AG09319 (cell line): ENCODE measurements at places on chromosomes 16 and 17.

DNA sequence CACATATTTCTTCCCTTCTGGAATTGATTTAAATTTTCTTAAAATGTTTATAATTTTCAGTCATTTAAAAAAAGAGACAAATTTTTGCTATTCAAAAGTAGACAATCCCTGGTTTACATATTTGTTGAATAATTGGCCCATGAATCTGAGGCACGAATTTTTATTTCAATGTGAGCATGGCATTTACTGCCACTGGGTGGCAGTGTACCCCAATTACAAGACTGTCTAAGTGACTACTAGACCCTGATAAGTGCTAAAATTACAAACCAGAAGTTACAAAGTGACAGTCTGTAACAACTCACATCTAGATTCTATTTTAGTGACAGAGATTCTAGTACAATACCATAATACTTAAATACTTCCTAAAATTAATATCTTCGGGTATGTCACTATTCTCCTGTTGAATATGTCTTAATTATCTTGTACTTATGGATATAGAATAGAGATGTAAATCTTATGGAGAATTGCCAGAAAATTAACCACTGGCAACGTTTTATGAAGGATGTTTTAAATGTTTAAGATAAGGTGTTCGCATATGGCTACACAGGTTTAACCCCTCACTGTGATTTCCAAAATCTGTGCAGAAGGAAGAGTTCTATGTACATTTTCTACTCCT lies 235.8 kb downstream of the MAP2K4 start:
- peak; percentile 59 for DNase-seq

DNA sequence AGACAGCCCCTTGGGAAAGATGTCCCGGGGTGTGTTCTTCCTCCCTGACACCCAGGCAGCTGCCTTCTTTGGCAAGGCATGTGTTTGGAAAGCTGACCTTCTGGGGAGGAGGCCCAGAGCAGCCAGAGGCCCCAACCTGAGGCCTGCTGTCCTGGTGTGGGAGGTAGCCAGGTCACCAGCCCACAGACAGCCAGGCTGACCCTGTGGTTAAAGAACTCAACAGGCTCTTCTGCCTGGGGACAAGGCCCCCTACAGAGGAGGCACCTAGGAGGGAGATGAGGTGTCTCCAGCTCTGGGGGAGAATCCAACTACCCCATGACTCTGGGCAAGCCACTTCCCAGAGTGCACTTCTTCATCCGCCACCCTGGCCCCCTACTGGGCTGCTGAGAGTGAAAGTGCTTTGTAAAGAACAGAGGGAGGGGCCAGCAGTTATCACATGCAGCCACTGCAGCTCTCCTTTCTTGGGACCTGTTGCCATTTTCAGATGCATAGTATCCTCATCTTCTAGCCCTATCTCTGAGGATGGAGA lies 13.1 kb upstream of the SREBF1 start:
- DNase-seq = no peak

DNA sequence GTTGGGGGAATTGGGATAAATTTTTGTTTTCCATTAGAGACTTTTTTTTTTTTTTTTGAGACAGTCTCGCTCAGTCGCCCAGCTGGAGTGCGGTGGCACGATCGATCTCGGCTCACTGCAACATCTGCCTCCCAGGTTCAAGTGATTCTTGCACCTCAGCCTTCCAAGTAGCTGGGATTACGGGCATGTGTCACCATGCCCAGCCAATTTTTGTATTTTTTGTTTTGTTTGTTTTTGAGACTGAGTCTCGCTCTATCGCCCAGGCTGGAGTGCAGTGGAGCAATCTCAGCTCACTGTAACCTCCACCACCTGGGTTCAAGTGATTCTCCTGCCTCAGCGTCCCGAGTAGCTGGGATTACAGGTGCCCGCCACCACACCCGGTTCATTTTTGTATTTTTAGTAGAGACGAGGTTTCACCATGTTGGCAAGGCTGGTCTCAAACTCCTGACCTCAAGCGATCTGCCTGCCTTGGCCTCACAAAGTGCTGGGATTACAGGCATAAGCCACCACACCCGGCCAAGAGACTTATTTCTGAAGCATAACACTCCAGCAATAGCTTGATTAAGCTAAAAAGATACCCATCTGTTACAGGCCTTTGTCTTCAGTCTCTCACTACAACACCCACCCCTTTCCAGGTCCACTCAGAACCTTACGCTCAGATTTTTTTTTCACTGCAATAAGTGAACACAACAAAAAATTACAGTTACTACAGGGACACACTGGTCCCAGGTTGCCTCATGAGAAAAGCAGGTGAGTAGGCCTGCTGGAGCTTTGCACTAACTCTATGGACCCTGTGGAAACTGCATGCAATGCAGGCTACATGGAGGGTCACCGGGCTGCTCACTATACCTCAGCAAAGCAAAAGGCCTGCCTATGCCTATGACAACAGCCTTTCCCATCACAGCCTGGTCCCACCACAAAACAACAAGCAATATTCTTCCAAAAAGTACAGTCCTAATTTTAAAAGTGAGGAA lies 34.6 kb downstream of the KANSL1 start:
- DNase-seq = no peak

DNA sequence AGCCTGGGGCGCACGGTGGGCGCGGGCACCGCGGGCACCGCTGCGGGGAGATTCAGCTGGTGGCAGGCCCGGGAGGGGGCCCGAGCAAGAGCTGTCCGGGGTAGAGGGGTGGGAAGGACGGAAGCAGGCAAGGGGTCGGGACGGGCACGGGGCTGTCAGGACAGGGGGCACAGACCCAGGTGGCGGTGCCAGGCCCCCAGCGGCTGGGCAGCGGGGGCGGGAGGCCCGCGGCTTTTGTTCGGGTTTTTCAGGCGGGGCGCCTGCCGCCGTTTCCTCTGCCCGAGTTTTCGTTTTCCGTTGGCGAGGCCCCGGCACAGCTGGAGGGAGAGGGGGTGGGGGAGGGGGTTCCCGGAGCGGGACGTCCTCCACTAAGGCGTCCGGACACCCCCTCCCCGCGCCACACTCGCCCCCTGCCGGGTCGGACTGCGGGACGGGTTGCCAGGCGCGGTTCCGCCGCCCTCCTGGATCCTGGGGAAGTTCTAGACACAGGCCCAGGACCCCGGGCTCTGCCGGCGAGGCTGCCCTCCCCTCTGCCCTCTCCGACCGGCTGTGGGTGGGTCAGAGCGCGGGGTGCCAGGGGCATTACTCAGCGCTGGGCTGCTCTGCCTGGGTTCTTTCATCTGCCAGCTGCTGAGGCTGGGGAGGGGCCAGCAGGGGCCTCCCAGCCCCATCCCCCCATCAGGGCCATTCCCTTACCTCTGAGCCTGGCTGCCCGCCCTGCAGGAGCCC lies 543 bp downstream of the ARHGAP23 start:
- DNase-seq = no peak

- no peak for DNase-seq
Measured at GRCh38 chr17:61294777-61295176, 104.9 kb upstream of the TBX2 start.

DNA sequence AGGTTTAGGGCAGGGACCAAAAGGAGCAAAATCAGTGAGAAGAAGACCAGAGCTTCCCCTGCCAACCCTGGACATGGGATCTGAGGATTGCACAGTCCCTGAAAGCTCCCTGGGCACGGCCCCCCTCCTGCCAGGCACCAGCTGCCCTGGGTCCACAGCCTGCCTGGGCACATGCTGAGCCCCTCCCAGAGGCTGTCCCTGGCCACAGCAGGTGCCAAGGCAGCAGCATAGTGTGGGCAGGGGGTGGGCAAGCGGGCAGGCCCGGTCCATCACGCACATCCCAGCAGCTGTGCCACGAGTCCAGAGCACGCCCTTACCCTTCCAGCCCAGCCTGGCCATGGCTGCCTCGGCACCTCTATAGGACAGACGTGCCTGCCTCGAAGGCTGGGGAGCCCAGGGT lies 12.7 kb downstream of the SCN4A start:
- no peak for DNase-seq

DNA sequence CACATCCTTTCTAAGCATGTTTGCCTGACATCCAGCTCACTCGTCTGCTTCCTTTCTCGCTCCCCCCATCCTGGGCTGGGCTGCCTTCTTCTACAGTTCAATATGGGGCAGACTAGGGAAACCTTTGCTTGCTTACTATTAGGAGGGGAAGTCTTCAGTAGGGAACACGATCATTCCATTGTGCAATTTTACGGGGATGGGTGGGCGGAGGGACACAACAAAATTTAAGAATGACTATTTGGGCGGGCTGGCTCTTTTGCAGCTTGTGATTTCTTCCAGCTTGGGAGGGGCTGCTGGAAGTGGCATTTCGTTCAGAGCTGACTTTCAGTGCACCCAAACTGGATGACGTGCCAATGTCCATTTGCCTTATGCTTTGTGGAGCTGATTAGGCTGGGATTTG lies 25.4 kb downstream of the PCTP start:
- DNase-seq = no peak

DNA sequence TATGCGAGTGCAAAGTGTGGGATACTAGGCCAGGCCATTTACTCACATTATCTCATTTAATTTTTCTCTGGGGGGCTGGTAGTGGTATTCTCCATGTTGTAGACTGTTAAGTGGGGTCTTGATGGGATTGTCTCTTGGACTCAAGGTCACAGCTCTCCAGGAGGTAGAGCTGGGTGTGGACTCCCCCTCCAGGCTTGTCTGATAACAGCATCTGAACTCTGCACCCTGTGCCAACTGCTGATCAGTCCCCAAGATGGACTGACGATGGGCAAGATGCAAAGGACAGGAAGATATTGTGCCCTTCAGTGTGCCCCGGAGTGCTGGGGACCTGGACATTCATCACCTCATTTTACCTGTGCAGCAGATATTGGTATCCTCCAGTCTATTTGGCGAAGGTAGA lies 147.8 kb downstream of the MSI2 start:
- no peak for DNase-seq

- no peak for DNase-seq
Measured at GRCh38 chr16:89253548-89254287, 36.2 kb downstream of the ZNF778 start.

GRCh38 chr17:57994436-57994835 lies 6.4 kb upstream of the VEZF1 start:
- no peak for DNase-seq

- no peak for DNase-seq
Measured at GRCh38 chr17:39671651-39672521, 3.6 kb downstream of the PNMT start.

- DNase-seq = no peak
Measured at GRCh38 chr17:44970136-44970741, 2.1 kb upstream of the C1QL1 start.

GRCh38 chr17:78653382-78653781 lies 76.2 kb upstream of the DNAH17 start:
- DNase-seq = no peak

DNA sequence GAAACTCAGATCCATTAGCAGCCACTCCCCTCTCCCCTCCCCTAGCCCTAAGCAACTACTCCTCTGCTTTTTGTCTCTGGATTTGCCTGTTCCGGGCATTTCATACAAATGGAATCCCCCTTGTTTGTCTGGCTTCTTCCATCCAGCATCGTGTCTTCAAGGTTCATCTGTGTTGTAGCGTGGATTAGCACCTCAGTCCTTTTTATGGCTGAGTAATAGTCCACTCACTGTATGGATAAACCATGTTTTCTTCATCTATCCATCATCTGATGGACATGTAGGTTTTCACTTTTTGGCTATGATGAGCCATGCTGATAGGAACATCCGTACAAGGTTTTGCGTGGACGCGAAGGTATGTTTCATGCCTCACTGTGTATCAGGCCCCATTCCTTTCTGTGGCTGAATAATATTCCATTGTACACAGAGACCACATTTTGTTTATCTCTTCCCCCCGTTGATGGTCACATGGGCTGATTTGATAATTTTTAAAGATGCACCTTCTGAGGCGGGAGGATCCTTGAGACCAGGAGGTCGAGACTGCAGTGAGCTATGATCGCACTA lies 8.9 kb upstream of the GSE1 start:
- no peak for DNase-seq

DNA sequence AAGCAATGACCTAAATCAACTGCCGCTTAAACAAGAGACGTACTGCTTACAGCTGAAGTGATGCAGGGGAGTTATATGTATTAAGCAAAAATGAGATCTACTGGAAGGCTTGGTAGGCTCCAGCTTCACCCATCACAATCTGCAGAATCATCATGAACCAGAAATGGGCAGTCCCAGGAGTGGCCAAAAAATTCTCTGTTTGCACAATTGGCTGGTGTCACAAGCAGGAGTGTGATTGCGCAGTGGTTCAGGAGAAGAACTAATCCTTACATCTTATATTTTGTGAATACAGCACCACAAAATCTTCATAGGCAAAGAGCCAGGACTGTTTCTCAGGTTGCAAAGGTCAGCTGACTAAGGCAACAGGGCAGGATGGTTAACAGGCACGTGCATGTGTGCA lies 75.9 kb downstream of the CES1 start:
- no peak for DNase-seq

GRCh38 chr17:8741366-8741765 lies 3.3 kb downstream of the CCDC42 start:
- no peak for DNase-seq

- DNase-seq = no peak
Measured at GRCh38 chr17:73478768-73479424, 165.3 kb downstream of the SDK2 start.

- DNase-seq = no peak
Measured at GRCh38 chr17:82064433-82065192, 991 bp downstream of the DUS1L start.

GRCh38 chr17:6574687-6575595 lies 18.6 kb upstream of the PITPNM3 start:
- DNase-seq = no peak

DNA sequence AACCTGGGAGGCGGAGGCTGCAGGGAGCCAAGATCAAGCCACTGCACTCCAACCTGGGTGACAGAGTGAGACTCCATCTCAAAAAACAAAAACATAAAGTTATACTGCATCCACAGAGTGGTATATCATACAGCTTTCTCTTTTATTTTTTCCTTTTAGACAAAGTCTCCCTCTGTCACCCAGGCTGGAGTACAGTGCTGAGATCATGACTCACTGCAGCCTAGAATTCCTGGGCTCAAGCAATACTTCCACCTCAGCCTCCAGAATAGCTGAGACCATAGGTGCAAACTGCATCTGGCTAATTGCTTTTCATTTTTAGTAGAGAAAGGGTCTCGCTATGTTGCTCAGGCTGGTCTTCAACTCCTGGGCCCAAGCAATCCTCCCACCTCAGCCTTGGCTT lies 10.0 kb upstream of the COPRS start:
- no peak for DNase-seq

DNA sequence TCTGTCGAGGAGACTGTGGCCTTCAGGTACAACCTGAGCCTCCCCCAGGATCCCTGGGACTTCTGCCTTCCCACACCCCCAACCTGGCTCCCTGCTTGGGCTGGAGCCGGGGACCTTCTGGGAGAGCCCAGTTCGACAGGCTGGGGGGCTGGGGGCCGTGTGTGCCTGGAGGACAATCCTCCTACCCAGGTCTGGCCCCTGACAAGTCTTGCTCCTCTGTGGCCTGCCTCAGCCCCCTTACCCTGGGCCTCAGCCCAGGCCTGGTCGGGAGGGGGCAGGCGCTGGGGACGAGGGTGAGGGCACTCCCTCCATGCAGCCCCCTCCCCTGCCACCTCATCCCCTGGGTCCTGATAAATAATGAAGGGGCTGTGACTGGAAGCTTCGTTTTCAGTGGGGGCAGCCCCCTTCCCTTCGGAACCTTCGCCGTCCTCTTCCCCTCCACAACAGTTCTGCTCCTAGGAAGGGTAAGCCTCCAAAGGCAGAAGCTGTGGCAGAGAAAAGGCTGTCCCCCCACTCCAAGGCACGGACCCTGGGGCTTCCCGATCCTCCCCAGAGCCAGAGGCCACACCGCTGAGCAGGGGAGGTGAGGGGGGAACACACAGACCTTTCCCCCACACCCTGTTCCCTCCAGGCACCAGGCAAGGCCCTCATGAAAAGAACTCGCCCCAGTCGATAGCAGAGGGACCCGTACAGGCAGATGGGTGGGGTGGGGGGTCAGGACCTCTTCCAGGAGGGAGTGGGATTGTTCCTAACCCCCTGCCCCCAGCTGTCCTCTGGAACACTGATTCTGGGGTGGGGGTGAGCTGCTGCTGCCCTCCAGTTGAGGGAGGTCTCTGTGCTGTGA lies 5.0 kb upstream of the BAHCC1 start:
- DNase-seq = no peak
